ENCODE measurements at places on chromosomes 4 and X.
A peak's percentile ranks its signal among the peaks of the same experiment; 100 is the strongest.

GRCh38 chr4:76341063-76341462 is 34.5 kb downstream of the STBD1 start:
- peak; percentile 82 for DNase-seq

- peak; percentile 2 for DNase-seq
These were observed 1653.5 kb upstream of the AGA start for GRCh38 chr4:179095585-179096221.

- no peak for DNase-seq
These were observed 301.9 kb downstream of the DHX15 start for GRCh38 chr4:24282446-24282845.

DNA sequence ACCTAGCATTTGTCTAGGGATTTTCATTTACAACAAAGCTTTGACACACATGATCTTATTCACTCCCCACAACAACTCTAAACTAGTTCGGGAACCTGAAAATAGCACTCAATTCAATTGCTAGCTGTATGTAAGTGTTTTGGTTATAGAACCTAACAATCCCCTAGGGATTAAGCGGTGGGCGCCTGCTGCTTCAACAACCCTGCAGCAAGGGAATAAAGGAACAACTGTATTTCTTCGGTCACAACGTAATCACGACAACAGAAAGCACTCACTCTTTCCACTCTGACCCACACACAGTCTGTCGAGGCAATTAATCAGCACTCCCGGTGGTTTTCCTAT is 674 bp upstream of the DIAPH2 start:
- no peak for DNase-seq

DNA sequence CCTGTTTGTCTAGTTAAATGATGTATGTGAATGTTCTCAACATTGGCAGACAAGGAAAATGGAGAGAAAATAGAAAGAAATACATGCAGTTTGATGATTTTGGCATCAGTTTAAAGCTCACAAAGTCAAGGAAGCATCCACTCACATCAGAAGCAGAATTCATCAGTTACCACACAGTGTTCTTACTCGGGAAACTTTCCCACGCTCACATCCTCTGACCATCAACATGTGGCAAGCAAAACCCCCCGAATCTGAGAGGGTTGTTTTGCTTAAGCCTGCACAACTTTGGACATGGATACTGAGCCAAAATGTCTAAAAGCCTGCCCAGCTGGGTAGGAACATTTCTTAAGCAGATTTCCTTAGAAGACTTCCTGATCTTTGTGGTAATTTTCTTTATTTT is 407.6 kb downstream of the ANKRD50 start:
- peak; percentile 49 for DNase-seq

DNA sequence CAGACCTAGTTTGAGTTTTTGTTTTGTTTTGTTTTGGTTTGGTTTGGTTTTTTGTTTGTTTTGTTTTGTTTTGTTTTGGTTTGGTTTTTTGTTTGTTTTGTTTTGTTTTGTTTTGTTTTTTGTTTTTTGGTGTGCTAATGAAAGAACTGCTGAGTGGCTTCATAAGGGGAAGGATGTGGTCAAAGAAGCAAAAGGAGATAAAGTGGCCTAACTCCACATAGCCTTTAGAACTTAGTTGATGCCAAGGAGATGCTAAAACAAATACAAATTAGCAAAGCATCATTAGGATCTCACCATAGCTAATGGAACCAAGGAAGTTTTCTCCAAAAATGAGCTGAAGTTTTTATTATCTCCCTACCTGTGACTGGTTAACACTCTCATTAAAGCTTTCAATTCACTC is 44.6 kb upstream of the TMEM164 start:
- DNase-seq = no peak

GRCh38 chr4:135359128-135359527 is 1157.5 kb upstream of the PABPC4L start:
- no peak for DNase-seq

DNA sequence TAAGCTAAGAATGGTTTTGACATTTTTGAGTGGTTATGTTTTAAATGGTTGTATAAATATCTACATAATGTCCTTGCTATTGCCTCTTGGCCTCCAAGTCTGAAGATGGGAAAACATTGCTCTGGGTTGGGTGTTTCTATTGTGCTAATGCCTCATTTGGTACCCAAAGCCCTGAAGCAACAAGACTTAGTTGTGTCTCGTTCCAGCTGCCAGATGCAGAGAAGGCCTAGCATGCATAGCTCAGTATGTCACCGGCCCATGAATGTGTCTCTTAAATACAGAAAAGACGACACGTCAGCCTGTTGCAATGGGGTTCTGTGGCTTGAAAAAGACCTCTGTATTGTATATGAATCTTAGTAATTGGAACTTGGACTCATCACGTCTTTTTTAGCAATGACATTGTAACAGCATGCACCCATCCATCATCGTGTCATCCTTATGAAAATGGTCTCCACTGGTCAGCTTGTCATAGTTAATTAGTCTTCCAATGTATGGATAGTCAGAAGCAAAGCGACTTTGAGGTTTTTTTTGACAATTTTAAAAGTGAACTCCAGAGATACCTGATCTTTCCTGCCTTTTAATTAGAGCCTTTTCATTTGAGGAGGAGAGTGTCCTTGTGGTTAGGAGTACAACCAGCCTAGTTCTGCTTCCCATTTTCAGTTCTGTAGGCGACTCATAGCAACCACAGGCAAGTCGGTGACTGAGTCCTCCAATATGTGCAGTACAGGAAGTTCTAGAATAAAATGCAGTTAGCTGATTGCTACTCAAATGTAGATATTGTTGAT is 126.4 kb upstream of the GATB start:
- DNase-seq = peak; percentile 52

GRCh38 chr4:151599863-151600262 is 160.9 kb downstream of the GATB start:
- DNase-seq = peak; percentile 15

GRCh38 chr4:170089274-170089667 is 485 bp downstream of the AADAT start:
- DNase-seq = peak; percentile 43

DNA sequence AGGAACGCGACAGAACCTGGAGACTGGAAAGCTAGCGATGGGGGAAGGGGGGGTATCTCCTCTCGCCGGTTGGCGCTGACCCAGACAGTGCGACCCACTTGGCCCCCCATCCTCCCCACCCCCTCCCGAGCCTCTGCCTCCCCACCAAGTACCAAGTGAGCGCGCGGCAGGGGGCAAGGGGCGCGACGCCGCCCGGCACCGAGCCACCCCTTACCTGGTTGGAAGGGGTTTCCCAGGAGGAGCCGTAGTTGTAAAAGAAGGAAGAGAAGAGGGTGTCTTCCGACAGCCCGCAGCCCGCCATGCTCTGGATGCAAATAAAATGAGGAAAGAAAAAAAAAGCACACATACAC is 112.2 kb downstream of the DHX15 start:
- DNase-seq = no peak

DNA sequence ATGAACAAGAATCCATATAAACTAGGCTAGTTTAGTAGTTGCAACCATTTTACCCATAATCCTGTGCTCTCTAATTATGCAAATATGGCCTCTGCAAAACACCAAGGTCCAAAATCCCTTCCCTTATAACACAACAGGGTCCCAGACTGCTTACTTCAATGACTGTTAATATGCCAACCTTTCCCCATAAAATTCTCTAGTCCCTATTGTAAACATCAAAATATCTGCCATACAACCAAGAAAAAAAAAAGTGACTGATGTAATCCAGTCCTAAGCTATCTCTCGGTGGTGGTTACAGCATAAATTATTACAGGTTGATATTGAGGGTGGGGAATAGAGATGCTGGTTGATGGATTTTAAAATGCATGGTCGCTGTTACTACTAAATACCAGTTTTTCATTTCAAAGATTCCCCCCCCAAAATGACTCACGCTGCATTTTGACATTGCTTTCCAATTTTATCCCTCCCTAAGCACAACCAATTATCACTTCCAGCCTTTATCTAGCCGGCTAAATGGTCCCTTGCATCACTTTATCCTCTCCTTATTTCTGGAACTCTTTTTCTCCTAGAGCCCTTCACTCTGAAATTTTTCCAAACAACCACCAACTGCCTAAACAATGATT is 44.8 kb downstream of the TSPAN5 start:
- DNase-seq = no peak

GRCh38 chr4:185830263-185830994 is 18.4 kb upstream of the SORBS2 start:
- DNase-seq = no peak

- DNase-seq = peak; percentile 73
These were observed 115.6 kb downstream of the CAMK2D start for GRCh38 chr4:113645771-113646441.

GRCh38 chr4:181259081-181259709 is 984.0 kb upstream of the TENM3 start:
- no peak for DNase-seq

GRCh38 chr4:25779021-25779420 is 83.8 kb downstream of the SEL1L3 start:
- peak; percentile 73 for DNase-seq

GRCh38 chr4:175790083-175790482 is 22.0 kb downstream of the GPM6A start:
- no peak for DNase-seq

GRCh38 chrX:45128896-45129454 is 71.7 kb downstream of the DIPK2B start:
- no peak for DNase-seq

- no peak for DNase-seq
These were observed 1.0 kb downstream of the CYSLTR1 start for GRCh38 chrX:78326401-78326800.

DNA sequence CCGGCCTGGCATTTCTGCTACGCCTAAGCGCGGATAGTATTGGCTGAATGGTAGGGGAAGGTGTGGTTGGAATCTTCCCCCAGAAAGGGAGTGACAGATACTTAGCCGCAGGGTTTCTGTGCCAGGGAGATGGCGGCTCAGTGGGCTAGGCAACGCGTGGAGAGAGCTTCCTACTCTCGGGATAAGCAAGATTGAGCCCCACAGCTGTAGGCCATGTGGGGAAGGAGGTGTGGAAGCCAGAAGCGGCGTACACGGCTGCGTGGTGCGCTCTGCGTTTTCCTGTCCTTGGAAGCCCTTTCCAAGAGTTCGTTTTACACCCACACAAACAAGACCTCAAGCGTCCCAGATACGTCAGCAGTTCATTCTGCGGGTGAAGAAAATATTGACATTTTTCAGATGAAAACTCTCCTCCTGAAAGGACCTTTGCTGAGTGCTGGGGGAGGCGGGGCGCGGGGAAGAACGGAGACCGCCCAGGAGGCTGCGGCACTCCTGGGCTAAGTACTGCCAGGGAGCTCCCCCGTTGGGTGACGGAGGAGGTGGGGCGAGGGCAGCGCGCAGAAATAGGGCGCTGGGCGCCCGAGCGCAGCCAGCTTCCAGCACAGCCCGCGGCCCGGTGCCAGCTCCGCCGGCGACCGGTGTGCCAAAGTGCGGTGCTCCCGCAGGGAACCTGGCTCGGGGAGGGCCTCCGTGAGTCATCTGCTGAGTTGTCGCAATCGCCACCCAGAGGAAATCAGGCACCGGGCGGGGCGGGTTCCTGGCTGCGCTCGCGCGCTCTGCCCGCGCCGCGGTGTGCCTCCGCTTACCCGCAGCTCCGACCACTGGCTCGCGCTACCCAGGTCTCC is at the start of gene GPAT3:
Gene GPAT3 (plus strand): TSS at position 589 of the 842 bp plus-strand sequence. CDS start 515 bp downstream, outside the sequence.
- DNase-seq = peak; percentile 78

DNA sequence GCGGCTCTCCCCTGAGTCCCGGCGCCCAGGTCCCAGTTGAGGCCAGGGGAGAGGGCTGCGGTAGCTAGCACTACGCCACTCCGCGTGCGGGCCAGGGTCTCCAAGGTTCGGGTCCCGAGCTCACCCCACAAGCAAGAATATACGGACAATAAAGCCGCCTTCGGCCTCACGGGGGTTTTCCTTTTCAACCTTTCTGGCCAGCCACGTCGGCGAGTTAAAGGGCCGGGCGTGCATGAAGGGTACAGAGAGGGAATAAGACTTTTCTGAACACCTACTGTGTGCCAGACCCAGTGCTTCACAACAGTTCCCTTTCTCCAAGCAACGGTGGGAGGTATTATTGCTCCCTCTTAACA is 138.5 kb upstream of the ZIC3 start:
- DNase-seq = no peak

DNA sequence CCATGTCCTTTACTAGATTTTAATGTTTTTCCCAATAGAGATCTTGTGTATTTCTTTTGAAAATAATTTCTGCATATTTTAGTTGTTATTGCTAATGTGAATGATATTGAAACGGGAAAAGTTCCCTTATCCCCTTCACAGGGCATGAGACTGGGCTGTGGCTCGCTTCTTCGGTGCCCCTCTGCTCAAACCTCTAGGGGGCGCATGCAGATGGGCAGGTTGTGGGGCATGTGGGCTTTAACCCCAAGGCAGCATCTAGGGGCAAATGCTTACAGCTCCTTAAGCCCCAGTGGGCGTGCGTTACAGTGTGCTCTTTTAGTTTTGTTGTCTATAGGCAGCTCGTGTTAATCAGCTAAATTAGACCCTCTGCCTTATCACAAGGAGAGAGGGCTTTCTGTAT is 194.7 kb downstream of the OPHN1 start:
- DNase-seq = no peak

- no peak for DNase-seq
These were observed 303.5 kb upstream of the GATB start for GRCh38 chr4:152064282-152064681.

- DNase-seq = peak; percentile 67
These were observed 179.4 kb upstream of the PACRGL start for GRCh38 chr4:20520901-20521300.

DNA sequence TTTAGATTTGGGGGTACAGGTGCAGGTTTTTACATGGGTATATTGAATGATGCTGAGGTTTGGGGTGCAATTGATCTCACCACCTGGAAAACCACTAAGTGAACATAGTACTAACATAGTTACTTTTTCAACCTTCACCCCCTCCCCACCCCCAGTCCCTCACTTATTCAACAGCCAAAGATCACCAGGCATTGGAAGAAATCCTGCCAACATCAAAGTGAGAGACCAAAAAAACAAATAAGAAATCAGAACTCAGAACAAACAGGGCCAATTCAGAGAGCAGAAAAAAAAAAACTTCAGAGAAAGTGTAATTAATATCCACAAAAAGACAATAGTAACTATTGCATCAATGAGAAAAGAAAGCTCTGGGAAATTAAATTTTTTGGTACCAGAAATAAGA is 20.5 kb upstream of the LAP3 start:
- DNase-seq = no peak

All from iris pigment epithelial cell (primary cell).